ENCODE measurements at places on chromosomes 2 and 18.

DNA sequence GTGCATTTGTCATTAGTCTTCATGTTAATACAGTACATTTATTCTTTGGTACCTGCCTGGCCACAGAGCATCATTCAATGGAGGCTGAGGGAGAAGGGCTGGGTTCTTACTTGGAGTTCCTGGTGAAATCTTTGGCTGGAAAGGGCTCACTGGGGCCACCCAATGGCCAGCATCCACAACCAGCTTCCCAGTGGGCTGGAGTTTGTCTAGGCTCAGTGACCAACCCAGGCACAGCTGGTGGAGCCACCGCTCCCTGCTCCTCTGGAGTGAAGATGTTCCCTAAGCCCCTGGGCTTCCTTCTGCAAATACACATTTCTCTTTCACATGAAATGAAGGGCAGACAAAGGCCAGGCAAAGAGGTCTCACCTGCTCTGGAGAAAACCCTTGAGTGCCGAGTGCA, 34.4 kb downstream of the EHD3 start:
- DNase-seq, result peak; percentile 64

DNA sequence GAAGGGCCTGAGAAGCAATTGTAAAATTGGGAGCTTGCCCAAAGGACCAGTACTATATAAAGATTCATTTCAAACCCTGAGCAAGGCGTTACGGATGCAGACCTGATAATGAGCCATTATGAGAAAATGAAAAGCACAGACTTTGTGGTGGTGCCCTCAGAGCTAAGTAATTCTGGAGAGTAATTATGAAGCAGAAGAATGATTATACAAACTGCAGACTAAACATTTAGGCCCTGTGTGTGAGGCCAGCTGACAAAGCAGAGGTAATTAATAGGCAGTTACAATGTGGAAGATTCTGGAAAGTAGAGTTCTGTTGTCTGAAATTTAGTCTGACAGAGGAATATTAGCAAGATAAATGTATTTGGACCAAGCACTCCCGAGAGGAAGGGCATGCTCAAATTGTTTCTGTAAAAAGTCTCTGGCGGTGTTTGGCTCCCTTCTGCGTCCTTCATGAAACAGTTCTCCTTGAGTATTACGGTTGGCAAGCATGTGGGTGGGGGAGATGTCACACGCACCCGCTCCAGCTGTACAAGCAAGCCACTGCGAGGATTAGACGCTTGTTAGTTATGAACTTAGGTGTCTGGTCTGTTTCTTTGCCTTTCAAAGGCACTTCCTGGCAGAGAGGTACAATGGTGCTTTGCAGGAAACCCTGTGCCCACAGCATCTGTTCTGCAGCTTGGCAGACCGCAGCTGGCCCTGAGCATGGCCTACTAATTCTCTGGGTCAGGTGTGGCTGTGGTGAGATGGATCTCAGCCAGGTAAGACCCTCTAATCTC, 45.5 kb downstream of the CDC42EP3 start:
- DNase-seq, result no peak

DNA sequence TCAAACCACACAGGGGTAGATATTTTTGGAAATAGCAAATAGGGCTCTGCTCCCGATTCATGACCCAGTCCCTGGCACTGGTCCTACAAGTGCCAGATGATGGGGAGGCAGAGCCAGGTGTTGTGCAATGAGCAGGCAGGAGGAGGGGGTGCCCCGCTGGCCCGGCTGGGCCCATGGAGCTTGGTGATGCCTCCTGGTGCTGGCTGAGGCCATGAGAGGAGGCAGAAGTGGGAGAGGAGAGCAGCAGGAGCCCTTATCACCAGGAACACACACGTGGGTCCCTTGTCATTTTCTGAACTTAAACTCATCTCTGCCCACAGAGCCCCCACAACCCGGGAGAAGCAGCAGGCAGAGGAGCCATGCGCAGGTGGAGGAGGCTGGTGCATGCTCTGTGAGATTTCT, 90.5 kb upstream of the MAPK4 start:
- no peak for DNase-seq

GRCh38 chr2:202113571-202114142, 40.6 kb downstream of the KIAA2012 start:
- no peak for DNase-seq

DNA sequence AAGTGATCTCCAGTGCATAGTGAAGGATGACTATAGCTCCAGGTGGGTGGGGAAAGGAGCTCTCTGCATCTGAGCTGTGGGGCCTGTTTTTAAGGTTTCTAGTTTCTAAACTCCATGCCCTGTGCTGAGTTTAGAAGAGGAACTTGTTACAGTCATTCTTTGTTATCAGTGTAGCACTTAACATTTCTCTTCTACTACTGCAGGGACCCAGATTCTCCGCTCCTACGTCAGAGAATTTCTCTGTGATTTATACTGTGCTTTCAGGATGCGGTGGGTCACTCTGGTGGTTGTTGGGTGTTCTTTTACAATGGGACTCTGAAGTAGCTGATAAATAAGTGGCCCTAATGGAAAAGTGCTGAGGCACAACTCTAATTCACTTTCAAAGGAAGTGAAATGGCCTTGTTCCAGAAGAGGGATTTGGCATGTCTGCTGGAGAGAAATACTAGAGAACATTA, 122.0 kb downstream of the WDSUB1 start:
- no peak for DNase-seq

- DNase-seq, result no peak
These were observed 2.6 kb downstream of the ADAM23 start for GRCh38 chr2:206445948-206446347.

- peak; percentile 87 for DNase-seq
These were observed 21.2 kb upstream of the EPAS1 start for GRCh38 chr2:46275995-46276394.

DNA sequence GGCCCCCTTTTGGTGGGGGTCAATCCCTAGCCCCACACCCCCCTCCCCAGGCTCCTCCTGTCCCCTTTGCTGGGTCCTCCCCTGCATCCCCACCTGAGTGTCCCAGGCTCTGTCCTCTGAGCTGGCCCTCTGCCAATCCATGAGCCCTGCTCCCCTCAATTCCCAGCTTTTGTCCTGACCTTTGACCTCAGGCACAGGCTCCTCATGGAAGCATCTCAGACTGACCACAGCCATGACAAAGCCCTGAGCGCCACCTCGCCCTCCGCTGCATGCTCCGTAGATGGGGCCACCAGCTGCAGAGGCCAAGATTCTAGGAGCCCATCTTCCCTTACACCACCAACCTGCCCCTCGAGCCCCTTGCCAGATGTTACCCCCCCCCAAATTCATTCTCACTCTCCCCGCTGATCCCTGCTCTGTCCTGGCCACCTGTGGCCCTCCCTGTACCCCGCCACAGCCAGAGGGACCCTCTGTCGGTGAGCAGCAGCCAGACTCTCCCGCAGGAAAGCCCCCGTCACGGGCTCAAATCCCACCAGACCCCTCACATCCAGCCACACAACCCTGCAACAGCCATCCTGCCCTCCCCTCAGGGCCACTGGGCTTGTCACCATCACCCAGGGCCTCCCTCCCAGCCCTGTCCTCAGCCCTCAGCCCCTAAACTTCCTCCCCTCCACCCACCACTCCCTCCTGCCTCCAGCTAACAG, 206.0 kb downstream of the MGAT5 start:
- peak; percentile 33 for DNase-seq

GRCh38 chr2:108115868-108116267, 123.9 kb upstream of the SULT1C3 start:
- no peak for DNase-seq

- DNase-seq, result no peak
These were observed 54.5 kb upstream of the NEMP2 start for GRCh38 chr2:190589008-190589407.

DNA sequence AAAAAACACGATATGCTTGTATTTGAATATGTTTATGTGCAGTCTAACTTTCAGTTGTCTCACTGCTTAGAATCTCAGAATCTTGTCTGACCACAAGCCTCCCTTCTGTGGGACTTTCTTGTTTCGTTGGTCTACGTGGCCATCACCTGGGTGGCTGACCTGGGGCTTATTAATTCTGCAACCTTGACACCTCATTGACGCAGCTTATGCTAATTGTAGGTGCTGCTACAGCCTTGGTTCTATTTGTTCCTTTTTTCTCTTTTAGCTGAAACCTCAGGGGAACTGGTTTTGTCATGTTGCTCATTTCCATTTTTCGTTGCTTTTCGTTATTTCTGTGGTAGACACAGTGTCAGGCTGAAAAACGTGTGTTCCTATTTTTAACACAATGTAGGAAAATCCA, 273.7 kb downstream of the SLC4A3 start:
- no peak for DNase-seq

GRCh38 chr2:38207168-38207567, 131.2 kb upstream of the CYP1B1 start:
- no peak for DNase-seq

GRCh38 chr18:3256693-3257626, 5.0 kb upstream of the MYL12B start:
- no peak for DNase-seq

GRCh38 chr2:101152272-101153076, 1.3 kb upstream of the TBC1D8 start:
- peak; percentile 71 for DNase-seq

GRCh38 chr2:97759727-97760407, 46.5 kb downstream of the ZAP70 start:
- DNase-seq, result no peak

GRCh38 chr2:128371248-128371630, 52.6 kb upstream of the HS6ST1 start:
- DNase-seq, result no peak

DNA sequence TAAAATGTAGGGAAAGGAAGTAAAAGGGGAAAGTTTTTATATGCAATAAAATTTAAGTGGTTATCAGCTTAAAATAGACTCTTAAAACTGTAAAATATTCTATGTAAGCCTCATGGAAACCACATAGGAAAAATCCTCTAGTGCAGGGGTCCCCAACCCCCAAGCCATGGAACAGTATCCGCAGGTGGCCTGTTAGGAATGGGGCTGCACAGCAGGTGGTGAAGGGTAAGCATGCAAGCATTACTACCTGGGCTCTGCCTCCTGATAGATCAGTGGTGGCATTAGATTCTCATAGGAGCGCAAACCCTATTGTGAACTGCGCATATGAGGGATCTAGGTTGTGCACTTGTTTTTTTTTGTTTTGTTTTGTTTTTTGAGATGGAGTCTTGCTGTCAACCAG, 1409.3 kb upstream of the CDH2 start:
- DNase-seq, result no peak

- no peak for DNase-seq
These were observed 8.3 kb upstream of the RHOB start for GRCh38 chr2:20438334-20439192.

DNA sequence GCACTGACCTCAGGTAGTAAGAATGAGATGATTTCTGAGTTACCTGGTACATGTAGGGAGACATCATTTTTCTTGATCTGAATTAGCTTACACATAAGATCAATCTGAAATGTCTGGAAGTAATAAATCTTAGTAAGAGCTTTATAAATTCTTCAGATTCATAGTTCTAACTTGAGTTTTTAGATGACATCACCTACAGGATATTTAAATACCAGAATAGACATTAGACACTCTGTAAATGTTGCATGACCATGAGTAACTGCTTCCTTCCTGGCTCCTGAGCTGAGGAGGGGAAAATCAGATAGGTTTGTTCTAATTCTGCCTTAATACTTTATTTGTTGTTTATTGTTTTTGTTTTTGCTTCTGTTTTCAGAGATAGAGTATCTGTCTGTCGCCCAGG, 181.8 kb downstream of the PHLPP1 start:
- no peak for DNase-seq

GRCh38 chr18:58175786-58176176, 131.8 kb downstream of the NEDD4L start:
- DNase-seq, result no peak

DNA sequence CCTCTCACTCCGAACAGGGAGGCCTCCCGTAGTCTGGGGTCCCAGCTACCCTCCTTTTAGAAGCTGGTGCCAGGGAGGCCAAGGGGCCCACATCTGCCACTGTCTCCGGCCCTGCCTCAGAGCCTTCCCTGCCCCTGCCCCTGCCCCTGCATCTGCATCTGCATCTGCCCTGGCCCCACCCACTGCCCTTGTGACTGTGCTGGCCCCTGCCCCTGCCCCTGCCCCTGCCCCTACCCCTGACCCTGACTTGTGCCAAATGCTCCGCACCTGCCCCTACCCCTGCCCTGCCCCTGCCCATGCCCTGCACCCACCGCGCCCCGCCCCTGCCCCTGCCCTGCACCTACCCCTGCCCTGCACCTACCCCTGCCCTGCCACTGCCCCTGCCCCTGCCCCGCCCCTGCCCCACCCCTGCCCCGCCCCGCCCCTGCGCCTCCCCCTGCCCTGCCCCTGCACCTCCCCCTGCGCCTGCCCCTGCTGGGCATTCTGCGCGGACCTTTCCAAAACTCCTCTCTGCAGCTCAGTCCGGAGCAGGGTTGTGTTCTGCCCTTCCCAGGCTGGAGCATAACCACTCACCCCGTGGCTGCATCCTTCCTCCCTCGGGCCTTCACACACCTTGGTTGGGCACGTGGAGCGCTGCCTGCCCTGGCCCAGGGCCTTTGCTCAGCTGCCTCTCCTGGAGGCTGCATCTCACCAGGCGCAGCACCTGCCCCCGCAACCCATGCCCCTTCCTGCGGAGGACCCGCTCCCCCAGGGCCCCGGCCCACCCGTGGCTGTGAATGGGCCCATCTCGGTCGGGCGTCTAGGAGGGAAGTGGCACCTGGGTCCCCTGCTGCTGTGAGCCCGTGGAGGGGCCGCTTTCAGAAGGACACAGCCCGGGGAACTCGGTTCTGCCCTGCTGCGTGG, 5.4 kb downstream of the SNTG2 start:
- DNase-seq, result peak; percentile 76

GRCh38 chr18:67421651-67422050, 94.9 kb downstream of the DSEL start:
- DNase-seq, result no peak

GRCh38 chr2:191713837-191714236, 35.9 kb downstream of the NABP1 start:
- no peak for DNase-seq

GRCh38 chr2:161839926-161840325, 215.7 kb downstream of the SLC4A10 start:
- DNase-seq, result no peak

GRCh38 chr2:158034198-158034866, 67.3 kb upstream of the UPP2 start:
- peak; percentile 58 for DNase-seq

GRCh38 chr2:26177122-26177521, 4.2 kb downstream of the GAREM2 start:
- DNase-seq, result no peak

GRCh38 chr2:16006537-16007166, 66.3 kb downstream of the MYCN start:
- no peak for DNase-seq

DNA sequence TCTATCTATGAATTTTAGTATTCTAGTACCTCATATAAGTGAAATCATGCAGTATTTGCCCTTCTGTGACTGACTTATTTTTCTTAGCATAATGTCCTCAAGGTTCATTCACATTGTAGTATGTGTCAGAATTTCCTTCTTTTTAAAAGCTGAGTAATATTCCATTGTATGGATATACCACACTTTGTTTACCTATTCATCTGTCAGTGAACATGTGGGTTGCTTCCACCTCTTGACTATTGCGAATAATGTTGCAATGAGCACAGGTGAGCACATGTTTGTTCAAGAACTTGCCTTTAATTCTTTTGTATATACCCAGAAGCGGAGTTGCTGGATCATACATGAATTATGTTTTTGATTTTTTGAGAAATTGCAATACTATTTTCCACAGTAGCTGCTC, 187.4 kb upstream of the RBMS1 start:
- no peak for DNase-seq

Measured in H7 (cell line).